ENCODE measurements at places on chromosomes 1 and 21.

- no peak for DNase-seq
Observed at GRCh38 chr1:58481962-58482361, 64.6 kb downstream of the OMA1 start.

GRCh38 chr1:201902198-201902597 is 13.5 kb downstream of the SHISA4 start:
- peak; percentile 34 for DNase-seq

DNA sequence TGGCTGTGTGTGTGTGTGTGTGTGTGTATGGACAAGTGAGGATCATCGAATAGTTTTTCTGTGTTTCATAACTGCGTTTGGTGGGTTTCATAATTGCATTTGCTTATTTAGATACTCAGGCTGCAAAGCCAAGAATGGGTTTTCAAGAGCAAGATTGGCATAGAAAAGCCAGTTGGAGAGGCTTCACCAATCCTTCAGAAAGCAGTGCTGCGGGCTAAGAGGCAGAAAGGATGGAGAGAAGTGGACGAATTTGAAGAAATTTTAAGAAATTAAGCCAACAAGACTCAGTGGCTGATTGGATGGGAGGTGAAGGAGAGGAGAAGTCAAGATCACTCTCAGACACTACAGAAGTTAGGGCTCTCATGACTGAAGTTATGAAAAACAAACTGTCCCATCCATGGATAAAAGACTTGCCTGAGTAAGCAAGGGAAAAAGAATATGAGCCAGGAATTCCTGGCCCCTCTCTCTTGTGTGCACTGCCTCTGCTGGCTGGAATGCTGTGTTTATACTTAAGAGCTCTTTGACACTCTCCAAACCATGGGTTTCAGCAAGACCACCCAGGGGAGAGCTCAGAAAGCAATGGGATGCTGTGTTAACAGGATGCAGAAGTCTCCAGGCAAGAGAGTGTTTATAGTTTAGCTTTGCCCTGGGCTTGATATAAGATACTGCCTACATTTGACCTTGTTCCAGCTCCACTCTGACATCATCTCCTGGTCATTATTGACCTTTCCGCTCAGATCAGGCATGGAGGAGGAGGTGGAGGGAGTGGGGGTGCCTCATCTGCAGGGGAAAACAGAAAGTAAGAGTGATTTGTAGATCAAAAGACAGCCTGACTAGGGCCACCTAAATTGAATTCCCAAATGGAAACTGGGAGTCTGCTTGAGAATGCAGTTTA is 232.0 kb upstream of the PLXNA2 start:
- peak; percentile 1 for DNase-seq

GRCh38 chr1:159318784-159319551 is 16.8 kb downstream of the FCER1A start:
- DNase-seq = no peak

DNA sequence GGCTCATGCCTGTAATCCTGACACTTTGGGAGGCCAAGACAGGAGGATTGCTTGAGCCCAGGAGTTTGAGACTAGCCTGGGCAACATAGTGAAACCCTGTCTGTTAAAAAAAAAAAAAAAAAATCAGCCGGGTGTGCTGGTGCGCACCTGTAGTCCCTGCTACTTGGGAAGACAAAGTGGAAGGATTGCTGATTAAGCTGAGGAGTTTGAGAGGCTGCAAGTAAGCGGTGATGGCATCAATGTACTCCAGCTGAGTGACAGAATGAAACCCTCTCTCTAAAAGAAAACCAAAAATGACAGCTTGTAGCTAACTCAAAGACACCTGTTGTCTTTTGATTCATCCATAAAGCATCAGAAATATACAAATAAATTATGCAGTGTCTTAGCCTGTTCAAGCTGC is 31.8 kb downstream of the SIPA1L2 start:
- DNase-seq = no peak

- DNase-seq = no peak
Observed at GRCh38 chr1:116379057-116379630, 6.1 kb downstream of the ATP1A1 start.

DNA sequence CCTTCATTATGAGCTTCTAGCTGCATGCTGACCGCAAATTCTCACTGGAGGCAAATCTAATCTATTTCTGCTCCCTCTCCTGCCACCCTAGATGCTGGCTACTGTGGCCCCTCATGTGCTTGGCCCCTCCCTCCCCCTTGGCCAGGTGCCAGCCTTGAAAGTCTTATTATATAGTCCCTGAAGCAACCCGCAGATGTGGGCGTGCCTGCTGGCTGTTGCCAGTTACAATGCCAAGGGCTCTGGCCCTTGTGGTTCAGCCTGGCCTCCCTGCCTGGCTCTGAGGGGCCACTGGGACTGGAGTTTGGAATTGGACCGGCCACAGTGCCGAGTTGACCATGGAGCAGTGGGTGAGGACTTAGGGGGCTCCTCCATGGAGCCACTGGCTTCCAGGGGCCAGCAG is 78.9 kb upstream of the ACTRT2 start:
- DNase-seq = no peak

GRCh38 chr1:39348278-39348677 is 143.2 kb upstream of the BMP8A start:
- DNase-seq = no peak

DNA sequence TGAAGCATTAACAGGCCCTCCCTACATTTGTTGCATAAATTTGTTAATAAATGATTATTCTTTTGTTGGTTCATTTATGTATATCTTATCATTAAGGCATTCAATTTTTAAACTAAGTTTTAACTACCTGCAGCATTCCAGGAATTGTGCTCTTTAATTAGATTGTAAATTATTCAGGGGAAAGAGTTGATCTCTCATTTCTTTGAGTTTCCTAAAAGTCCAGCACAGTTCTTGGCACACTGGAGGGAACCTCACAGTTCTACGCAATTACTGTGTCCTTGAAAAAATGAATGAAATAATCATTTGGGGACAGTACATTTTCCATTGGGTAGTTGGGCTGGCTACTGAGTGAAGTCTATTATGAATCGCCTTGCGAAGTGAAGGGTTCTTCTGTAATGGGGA is 493 bp upstream of the STXBP3 start:
- no peak for DNase-seq

DNA sequence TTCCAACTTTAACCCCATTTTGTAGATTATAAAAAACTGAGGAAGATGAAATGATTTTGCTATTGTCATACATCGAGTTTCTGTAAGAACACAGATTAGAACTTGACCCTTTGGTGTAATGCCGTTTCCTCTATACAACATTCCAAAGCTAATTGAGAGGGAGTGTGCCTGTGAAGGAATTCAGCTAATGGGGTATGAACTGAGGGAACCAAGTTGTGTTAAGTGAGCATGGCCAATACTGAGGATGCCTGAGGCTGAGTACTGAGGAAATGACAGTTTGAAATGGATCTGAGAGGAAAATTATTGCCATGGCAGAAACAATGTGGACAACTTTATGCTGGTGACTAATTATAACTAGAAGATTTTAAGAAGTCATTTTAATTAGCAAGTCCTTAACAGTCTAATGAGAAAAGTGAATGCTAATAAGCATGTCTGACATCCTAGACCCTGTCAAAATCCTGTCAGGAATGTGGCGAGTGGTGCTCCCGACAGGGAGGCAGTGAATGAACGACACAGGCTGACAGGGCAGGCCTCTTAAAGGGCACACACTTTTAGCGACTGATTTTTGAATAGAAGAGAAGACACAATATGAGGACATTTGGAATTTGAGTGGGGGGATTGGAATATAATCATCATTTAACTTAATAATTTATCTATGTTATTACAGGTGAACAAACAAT is 262.5 kb downstream of the HLX start:
- DNase-seq = no peak

DNA sequence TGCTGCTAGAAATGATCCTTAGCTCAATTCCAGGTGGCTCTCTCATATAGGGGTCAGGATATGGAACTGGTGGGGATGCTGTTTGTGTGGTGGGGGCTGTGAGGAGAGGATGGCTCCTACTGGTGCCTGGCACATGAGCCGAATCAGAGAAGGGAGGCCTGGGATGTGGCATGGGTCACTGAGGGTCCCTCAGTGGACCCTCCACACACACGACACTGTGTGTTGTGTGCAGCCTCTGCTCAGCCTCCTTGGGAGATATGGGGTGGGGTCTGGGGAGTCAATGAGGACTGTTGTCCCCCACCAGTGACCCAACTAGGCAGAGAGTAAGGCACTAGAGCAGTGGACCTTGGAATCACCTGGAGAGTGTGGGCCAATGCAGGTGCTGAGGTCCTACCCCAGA is 3.2 kb upstream of the LRRN2 start:
- no peak for DNase-seq

GRCh38 chr1:162755306-162755705 is 35.2 kb upstream of the HSD17B7 start:
- peak; percentile 41 for DNase-seq

- no peak for DNase-seq
Observed at GRCh38 chr1:223727541-223727940, 15.2 kb downstream of the CAPN2 start.

DNA sequence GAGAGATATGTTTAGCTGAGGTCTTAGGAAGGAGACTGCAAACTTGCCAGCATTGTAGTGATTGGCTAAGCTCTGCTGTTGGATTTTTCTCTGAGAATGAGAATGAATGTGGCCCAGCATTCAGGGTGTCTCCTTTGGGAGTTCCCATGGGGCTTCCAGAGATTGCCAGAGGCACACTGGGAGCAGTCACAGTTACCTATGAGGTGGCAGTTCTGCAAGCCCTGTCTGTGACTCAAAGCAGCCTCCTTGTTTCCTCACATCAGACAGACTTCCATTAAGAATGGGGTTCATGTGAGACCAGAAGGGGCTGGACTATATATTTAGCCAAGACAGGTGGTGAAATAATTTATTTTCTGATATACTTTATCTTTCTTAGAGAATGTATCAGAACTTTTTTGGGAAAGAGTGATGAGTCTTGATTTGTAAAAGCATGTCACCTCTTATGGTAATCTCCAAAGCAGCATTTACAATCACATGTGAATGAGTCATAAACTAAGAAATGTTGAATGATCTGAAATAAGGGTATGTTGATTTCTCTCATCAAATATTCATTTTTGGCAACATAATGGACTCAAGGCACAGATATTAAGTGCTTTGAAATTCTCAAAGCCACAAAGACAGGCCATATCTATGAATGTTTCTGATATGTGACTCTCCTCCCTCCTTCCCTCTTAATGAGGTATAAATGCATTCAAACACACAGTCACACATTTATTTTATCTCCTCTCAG is 9.5 kb upstream of the SLC19A2 start:
- no peak for DNase-seq

- no peak for DNase-seq
Observed at GRCh38 chr1:116134476-116134773, 23.2 kb downstream of the MAB21L3 start.

GRCh38 chr1:212814537-212815334 is 23.0 kb downstream of the TATDN3 start:
- peak; percentile 5 for DNase-seq

DNA sequence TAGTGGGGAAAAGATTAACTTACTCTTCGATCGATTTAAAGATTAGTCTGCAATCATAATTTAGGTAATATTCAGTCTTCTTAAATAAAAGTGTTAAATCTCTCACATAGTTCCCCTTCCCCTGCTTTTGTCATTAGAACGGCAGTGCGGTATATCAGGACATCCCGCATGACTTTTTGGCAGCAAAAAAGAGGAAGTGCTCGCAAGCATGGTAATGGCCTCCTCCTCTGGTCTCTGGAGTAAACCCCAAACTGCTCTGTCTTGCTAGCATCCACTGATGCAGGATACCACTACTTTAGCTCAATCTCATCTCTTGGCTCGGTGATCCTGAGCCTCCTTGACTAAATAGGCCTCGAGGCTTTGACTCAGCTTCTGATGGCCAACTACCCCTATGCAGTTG is 78.7 kb upstream of the VAV3 start:
- no peak for DNase-seq

GRCh38 chr1:87844251-87844650 is 515.6 kb downstream of the LMO4 start:
- DNase-seq = no peak

- DNase-seq = peak; percentile 38
Observed at GRCh38 chr1:11078631-11079030, 18.8 kb upstream of the SRM start.

DNA sequence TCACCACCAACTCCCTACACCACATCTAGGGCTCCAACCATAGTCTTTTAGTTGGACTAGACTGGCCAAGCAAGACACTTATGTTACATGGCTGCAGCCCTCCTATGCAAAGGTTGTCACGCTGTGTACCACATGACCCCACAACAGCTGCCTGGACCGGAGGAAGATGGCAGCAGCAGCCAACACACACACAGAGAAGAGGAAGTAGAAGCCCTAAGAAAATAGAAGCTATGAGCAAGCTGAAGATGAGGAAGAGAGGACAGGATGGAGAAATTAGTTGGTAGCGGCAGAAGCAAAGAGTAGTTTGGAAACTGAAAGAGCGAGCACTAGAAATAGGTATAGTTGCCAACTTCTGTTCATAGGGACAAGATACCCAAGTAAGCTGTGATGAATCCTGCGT is 60.8 kb upstream of the RALGPS2 start:
- no peak for DNase-seq

DNA sequence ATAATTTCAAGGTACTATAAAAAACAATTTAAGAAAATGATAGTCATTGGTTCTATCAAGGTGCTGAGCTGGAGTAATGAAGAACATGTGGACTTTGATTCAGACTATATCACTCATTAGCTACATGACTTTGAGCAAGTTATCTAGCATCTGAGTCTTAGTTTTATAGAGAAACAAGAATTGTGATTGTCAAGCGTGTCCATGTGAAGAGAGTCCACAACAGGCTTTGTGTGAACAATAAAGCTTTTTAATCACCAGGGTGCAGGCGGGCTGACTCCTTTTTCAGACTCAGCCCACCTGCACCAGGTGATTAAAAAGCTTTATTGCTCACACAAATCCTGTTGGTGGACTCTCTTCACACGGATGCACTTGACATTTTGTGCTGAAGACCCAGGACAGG is 26.6 kb upstream of the DMRTB1 start:
- no peak for DNase-seq

DNA sequence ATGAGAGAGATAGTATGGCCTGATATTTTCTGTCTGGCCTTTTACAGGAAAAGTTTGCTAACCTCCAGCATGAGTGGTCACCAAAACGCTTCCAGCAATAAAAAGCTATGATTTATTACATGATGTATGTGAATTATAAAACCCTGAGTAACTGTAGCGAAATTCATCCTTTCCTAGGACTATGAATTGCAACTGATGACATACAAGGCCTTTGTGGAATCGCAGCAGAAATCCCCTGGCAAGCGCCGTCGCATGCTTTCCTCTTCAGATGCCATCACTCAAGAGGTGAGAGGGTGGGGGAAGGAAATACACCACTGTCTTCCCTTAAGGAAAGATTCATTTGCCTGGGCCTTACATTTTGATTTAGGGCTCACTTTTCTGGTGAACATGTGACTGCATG is 117.9 kb downstream of the MACF1 start:
- no peak for DNase-seq
